DMS153 (cell line): ENCODE measurements at places on chromosomes 13 and 19.
A peak's percentile ranks its signal among the peaks of the same experiment; 100 is the strongest.

DNA sequence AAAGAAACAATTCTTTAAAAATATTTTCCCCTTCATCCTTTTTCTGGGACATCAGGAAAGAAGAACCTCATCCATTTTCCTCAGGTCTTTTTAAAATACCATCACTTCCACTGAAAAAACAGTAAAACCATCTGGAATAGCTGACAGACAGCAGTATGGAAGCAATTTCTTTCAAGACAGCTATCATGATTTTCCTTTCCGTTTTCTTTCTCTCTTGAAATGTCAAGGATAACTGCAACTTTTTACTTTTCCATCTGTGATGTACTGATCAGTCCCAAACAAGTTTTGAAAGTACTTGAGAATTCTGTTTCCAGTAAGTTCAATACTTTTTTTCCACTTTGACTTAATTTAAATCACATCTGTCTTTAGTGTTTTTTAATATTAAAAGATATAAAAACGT, 211.2 kb downstream of the LHFPL6 start:
- no peak for DNase-seq

- no peak for DNase-seq
Observed at GRCh38 chr13:24161010-24161775, 673 bp downstream of the SPATA13 start.

DNA sequence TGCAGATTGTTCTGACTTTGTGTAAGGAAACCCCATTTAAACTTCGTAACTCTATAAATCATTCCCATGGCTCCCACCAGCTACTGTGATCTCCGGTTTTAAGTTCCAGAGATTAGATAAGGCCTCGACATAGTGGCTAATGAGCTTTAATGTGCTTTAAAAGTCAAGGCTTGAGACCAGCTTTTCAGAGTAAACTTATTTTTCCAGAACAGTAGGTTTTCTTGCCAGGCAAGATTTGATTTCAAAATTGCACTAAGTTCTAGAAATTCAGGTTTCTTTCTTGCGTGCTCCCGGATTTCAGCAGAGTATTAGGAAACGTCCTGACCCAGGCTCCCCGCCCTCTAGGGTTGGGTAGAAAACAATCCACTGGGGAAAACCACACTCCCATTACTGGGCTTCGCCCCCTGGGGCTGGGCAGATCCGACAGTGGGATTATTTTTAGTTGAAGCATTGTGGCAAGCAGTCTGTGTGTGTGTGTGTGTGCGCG, 43.3 kb downstream of the CRYL1 start:
- no peak for DNase-seq

GRCh38 chr13:52599037-52599847, 43.0 kb upstream of the HNRNPA1L2 start:
- DNase-seq = peak; percentile 42

DNA sequence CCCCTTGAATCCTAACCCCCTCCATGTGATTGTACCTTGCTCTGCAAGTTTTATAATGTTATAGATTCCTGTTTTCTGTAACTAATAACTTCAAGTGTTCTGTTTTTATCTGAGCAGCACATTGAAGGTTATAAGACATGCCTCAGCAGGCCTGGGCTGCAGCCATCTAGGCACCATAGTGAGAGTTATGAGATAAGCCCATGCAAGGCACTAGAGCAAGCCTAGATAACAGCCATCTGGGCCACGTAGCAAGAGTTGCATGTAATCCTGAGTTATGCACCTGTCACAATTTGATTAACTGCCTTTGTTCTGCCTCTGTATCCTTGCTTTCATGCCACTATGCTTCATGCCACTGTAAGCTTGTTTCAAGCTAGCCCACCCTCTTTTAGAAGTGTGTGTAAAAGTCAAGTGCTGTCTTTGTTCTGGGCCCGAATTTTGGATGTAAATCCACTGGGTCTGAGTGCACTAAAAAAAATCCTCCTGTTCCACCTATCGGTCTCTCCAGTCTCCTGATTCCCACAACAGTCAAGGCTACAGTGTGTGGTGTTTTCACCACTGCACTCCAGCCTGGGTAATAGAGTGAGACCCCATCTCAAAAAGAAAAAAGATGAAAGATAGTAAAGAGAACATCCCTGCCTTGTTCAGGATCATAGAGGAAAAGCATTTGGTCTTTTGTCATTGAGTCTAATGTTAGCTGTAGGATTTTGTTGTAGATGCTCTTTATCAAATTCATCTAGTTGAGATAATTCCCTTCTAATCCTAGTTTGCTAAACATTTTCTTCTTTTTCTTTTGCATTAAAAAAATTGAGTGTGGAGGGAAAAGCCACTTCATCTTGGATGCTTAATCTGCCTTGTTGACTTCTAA, 16.0 kb upstream of the KBTBD6 start:
- DNase-seq = no peak

DNA sequence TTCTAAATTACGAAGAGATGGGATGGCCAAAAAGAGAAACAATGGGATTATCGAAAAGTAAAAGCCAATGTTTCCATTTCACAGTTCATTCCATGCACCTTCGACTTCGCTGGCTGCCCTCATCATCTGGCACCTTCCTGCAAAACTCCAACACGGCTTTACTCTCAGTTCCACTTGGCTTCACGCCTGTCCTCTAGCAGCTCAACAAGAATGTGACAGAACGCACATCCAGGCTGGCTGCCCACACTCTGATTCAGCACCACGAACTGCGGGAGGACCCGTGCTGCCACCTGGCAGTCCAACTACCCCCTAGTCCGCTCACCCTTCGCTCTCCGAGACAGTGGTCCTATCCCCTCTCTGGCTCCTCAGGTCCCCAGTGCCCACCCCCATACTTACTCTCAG, 11.7 kb downstream of the ATP7B start:
- DNase-seq = no peak

DNA sequence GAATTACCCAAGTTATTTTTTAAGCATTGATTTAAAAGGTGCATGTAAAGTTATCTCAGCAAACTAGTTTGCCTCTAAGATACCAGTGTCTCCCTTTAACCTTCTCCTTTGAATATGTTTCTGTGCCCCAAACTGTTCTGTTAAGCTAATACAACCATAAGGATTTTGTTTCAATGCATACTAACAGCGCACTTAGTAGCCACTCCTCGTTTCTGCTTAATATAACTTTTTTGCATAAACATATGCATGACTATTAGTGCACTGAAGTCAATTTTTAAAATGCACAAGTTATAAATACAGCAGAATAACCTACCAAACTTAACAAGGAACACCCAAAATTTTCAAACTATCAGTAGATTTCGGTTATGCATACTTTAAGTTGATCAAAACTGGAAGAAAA, 79.4 kb downstream of the SERP2 start:
- DNase-seq = no peak

DNA sequence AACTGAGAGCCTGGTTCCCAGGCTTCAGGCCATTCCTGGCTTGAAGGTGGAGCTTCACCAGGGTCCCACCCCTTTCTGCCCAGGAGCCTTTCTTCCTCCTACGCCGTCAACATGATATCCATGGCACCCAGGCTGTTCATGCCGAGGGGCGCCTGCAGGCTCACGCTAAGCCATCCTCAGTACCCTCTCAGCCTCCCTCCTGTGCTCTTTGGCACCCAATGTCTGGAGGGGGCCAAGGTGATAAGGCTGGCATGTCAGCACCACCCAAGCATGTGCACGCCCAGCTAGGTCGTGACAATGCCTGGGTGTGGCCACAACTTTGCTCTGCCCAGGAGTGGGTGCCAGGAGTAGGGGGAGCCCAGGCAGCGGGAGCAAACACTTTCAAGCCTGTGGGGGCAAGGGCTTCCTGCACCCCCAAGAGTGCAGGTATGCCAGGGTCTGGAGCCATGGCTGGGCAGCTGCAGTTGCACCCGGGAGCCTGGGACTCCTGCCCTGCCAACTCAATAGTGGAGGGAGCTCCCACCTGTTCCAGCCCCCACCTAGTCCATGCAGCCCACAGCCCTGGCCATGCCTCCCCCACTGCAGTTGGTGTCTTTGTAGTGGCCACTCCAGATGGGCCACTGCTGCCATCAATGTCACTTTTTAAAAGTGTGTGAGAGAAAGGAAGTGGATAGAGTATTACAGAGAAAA, 219.9 kb downstream of the MAB21L1 start:
- DNase-seq = no peak

DNA sequence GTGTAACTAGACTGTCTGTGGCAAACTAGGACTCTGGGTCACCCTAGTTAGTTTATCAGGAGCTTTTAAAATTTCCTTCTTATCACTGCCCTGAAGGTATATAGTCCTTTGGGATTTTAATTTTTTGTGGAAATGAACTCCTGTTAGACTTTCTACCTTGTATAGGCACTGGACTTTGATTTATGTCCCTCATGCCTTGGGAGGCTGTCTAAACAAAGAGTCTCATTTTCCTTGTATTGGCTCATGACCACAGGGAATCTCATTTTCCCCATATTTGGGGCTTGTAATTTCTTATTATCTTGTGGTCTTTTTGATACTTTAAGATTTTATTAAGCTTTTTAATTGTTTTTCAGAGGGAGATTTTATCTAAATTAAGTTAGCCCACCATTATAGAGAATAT, 21.4 kb downstream of the KCTD4 start:
- DNase-seq = no peak

- DNase-seq = no peak
Observed at GRCh38 chr19:49395581-49396407, 7.7 kb downstream of the KASH5 start.

- no peak for DNase-seq
Observed at GRCh38 chr19:38148337-38148736, 75.7 kb downstream of the DPF1 start.

DNA sequence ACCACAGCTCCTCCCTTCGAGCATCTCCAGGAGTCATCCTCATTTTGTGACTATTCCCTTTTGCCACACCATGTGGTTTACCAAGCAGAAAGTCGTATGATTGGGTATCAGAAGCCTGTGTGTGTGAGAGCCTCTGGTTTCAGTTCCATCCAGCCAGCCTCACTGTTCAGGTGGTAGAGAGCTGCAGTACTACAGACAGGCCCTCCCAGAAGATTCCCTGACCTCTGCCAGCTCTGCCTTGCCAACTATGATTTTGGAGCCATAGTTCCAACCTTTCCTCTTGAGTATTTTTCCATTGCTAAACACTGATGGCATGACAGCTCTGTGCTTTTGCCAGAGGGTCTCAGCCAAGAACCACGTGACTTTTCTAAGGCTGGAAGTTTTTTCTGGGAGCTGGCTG, 82.5 kb downstream of the DHRS12 start:
- DNase-seq = no peak

GRCh38 chr19:1618157-1619093, 13.2 kb upstream of the UQCR11 start:
- DNase-seq = no peak

DNA sequence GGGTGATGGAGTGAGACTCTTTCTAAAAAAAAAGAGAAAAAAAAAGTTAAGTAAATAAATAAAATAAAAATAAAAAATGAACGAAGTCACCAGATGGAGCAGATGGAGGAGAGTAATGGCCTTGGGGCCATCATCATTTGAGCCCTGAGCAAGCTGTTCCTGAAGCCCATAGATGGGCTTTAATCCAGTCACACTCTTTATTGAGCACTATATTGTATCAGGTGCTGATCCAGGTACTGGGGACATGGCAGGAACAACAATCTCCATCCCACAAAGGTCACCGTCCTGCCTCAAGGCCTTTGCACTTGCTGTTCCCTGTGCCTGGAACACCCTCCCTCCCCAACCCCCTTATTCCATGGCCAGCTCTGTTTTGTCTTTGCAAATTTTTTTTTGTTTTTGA, 3.9 kb upstream of the ADAMTS10 start:
- no peak for DNase-seq

DNA sequence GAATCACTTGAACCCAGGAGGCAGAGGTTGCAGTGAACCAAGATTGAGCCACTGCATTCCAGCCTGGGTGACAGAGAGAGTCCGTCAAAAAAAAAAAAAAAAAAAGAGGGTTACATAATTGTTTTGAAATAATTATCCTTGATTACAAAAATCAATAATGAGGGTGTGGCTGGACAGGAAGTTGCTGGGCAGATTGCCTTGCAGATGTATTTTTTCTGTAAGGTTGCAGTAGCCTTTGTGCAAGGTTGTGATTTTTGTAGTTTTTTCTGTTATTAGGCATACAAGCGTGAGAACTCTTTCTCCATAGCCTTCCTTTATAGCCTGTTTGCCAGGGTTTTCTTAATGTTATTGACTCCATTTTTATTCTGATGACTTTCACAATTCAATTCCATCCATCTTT, 40.7 kb upstream of the SIN3B start:
- DNase-seq = no peak

GRCh38 chr13:73913751-73914518, 220.3 kb downstream of the KLF12 start:
- no peak for DNase-seq

GRCh38 chr19:41569481-41570150, 6.3 kb upstream of the CEACAM21 start:
- DNase-seq = no peak

DNA sequence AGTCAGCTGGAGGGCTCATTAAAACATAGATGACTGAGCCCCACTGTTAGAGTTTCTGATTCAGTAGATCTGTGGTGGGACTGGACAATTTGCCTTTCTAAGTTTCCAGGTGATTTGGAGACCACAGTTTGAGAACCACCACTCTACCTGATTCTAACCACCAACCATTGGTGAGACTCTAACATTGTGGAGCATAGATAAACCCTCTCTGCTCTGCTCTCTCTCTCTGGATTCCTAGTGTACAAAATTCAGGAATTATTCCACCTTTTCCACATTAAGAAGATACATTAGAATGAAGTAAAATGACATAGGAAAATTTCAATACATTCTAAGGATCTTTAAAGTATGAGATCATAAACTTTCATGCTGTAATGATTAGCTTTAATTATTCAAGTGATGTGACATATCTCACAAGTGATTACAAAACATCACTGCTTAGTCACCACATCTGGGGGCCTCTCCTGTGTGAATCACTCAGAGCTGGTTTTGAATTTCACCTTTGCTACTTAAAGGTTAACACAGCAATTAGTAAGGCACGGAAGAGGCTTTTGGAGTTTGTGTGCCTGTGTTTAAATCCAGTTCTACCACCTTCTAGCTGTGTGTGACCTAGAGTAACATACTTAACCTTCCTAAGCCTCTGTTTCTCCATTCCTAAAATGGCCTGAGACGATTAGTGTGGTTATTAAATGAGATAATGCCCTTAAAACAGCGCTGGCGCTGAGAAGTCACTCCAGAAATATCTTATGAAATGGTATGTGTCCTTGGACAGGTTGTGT, 78.5 kb upstream of the NBEA start:
- no peak for DNase-seq

- DNase-seq = peak; percentile 20
Observed at GRCh38 chr13:99004978-99005377, 27.1 kb upstream of the DOCK9 start.

DNA sequence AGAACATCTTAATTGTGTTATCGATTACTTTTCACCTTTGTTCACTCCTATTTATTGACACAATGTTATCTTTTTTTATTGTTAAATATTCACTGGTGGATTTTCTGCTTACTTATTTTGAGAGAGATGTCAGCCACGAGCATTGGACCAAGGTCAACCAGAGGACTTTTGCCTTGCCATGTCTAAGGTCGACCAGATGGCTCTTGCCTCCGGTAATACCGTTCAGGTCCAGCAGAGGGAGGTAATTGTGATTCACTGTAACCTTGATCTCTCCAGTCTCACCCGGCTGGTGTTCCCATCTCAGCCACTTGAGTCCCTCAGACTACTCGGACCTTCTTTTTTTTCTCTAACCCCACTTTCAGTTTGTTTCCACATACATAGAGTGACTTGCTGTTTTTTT, 1438.1 kb downstream of the UQCRFS1 start:
- DNase-seq = no peak

GRCh38 chr13:22594041-22594440, 586.7 kb upstream of the SGCG start:
- no peak for DNase-seq
